GM12892 (cell line): ENCODE measurements at places on chromosomes 4 and X.

DNA sequence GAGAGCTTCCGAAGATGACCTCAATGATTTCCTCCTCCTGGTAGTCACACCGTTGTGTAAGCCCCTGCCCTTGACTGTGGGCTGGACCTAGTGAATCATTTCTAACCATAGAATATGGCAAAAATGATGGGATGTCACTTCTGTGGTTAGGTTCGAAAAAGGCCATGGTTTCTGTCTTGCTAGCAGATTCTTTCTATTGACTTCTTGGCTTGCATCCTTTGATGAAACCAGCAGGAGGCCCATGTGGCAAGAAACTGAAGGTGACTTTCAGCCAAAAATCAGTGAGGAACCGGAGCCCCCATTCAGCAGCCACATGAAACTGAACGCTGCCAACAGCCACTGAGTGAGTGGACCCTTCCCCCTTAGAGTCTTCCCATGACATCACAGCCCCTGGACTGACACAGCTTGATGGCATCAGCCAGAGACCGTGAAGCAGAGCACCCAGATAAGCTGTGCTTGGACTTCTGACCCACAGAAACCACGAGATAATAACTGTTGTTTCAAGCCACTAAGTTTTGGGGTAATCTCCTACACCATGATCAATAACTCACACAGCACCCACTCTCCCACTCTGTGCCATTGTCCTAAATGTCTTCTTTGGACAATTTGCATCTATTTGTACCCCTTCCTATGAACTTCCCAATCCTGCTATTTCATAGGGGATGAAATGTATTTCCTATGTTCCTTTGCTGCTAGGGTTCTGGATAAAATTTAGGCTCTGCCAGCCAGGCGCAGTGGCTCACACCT is 148.0 kb upstream of the STX18 start:
- peak; percentile 42 for DNase-seq

GRCh38 chrX:97547877-97548578 is 664.3 kb downstream of the RPA4 start:
- DNase-seq: no peak

DNA sequence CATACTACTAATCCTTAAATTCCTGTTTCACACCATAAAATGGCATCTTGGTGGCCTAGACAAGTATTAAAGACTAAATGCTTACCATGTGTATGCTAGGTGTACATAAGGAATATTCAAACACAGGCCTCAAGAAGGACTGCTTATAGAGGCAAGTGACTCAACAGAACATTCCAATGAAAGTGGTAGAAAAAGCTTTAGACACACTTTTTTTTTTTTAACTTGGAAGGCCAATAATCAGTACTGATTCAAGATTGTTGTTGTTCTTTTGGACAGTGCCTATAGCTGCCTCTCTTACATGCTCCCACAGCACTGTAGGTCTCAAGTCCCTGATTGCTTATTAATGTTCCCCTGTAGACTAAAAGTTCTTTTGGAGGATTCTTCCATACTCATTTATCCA is 77.6 kb downstream of the FBXL5 start:
- no peak for DNase-seq

DNA sequence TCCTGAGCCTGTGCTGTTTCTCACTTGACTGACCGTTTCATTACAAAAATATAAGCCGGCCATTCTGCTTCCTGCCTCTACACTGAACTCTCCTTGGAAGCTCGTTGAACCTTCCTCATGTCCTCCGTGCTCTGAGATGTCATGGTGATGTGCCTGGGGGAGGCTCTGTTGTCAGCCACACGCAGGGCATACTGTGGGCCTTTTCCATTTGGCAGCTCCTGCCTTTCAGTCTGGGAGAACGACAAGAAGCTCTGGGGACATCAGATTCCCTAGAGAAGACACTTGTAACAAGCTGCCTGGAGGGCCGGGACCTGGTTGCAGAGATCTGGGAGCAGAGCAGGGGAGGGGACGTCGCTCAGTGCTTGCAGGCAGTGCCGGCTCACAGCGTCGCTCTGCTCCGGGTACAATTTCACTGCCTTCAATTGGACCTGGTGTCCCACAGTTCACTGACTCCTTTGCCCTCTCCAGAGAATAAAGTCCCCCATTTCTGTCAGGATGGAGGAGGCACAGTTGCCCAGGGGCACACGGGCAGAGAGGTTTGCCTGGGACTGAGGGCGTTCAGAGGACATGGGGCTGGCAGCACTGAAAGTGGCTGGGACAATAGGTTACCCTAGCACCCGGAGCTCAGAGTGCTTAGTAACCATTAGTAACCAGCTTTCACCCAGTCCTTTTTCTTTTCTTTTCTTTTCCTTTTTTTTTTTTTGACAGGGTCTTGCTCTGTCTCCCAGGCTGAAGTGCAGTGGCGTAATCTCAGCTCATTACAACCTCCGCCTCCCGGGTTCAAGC is 19.1 kb upstream of the MECP2 start:
- no peak for DNase-seq

GRCh38 chrX:10109695-10110094 is 47.1 kb upstream of the CLCN4 start:
- no peak for DNase-seq

GRCh38 chr4:138348055-138348454 is 105.9 kb upstream of the SLC7A11 start:
- no peak for DNase-seq

GRCh38 chr4:123390846-123391456 is 5.6 kb upstream of the SPRY1 start:
- no peak for DNase-seq

DNA sequence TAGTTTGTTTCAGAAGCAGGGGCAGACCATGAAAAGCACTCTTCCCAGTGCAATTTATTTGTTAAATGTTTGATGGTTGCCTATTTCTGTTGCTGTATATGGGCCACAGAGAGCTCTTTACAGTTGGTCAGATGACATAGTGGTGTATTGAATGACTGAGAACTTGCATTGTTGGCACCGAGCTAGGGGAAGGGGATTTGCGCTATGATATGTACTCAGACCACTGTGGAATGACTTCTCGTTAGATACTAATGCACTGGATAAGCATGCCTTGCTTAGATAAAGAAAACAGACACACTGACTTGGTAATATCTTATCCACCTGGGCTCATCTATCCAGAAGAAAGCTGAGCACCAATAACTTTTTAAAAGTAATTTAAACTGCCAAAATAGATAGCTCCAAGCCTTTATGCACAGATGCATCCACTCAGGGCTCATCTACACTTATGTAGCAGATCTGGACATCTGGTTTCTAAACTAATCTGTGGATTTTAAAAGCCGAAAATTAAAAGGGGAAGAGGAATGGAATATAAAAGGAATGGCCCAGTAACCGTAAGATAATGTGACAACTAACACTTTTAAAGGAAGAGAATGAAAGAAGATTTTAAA is 132.7 kb downstream of the GATB start:
- no peak for DNase-seq

DNA sequence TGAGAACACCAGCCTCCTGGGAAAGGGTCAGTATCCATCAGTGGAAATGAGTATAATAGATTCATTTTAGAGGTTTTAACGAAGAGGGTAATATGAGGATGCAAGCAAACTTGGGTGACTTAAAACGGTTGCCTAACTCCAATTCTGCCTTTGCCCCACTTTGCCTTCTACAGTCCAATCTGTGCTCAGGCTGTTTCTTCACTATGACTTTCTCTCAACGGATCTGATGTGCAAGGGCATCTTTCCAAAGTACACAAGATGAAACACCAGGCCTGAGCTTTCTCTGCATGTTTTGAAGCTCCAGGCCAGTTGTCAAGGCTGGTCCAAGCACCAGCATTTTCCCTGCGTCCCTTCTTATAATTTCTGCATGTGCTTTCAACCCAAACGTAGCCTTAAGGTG is 68.0 kb upstream of the TMEM164 start:
- no peak for DNase-seq

- no peak for DNase-seq
Measured at GRCh38 chrX:31487951-31488350, 416.1 kb upstream of the FTHL17 start.

- no peak for DNase-seq
Measured at GRCh38 chrX:134545510-134545909, 85.5 kb downstream of the HPRT1 start.
